ENCODE measurements at places on chromosomes 7 and 10.
A peak's percentile ranks its signal among the peaks of the same experiment; 100 is the strongest.

- no peak for DNase-seq
Measured at GRCh38 chr10:99945263-99945662, 64.5 kb downstream of the DNMBP start.

GRCh38 chr10:53580465-53580864 lies 807.9 kb upstream of the MBL2 start:
- no peak for DNase-seq

DNA sequence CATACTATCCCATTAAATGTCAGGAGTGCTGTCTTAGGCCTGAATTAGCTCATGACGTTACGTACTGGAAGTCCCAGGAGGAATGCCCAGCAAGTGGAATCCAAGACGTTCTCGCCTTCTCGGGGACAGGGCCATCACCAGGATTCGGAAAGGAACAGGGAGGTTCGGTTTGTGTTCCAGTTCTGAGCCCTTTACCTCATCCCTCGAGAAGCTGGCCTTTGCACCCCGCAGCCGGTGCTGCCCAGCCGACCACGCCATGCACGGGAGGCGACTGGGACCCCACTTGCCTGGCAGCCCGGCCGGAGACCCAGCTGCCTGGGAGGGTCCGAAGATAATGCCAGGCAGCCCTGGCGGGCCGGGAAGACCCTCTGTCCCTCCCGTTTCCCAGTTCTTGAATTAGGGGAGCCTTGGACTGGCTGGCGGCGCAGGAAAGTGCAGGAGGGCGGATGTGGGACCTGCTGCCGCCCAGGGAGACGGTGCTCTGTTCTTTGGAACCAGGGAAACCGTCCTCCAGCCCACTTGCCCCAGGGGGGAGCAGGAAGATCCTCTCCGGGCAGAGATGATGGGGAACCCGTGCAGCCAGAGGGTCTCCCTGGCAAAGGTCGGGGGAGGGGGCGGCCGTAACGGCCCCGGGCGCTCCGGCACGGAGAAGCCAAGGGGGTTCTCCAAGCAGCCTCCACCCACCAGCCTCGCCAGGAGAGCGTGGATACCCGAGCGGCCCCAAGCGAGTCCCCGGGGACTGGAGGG lies 671 bp upstream of the CHST3 start:
- no peak for DNase-seq

GRCh38 chr7:81433206-81433605 lies 336.6 kb downstream of the HGF start:
- no peak for DNase-seq

DNA sequence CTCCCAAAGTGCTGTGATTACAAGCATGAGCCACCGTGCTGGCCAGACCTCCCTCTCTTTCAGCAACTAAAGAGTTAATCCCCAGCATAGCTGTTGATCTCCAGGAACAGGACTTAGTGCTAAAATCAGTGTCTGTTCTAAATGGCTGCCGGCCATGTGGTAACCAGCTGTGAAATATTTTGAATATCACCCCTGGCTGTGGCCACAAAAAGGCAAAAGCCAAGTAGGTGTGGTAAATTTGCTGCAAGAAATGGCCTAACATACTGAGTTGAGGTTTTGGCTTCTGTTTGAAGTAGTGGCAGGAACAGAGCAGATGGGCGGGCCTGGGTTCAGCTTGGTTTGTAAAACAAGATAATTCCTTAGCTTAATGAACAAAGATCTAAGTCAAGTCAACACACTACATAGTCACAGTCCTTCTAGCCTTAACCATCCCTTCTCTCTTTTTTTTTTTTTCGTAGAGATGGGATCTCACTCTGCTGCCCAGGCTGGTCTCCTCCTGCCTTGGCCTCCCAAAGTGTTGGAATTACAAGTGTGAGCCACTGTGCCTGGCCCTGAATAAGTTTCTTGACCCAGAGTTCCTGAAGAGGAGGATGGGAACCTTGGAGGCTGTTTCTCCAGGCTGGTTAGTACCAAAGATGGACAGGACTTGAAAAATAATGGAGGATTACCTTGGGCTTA lies 22.7 kb upstream of the AGFG2 start:
- DNase-seq, result no peak

DNA sequence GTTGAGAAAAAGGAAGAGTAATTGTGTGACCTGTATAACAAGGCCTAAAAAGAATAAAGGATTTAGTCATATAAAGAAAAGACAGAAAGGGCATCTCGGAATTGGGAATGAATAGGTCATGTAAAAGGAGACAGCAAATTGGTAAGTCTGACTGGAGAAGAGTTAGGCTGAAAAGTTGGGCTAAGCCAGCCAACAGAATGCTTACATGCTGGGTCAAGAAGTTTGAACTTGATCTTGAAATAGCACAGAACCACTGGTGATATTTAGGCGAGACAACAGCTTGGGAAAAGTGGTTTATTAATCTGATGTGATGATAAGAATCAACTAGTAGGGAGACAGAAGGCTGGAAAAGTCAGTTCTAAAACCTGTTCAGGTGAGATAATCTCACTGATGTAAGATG lies 4.8 kb downstream of the IDE start:
- no peak for DNase-seq

- DNase-seq, result no peak
Measured at GRCh38 chr10:44998146-44998631, 2.5 kb upstream of the ZNF22 start.

- peak; percentile 38 for DNase-seq
Measured at GRCh38 chr7:23418046-23418445, 52.2 kb downstream of the IGF2BP3 start.

GRCh38 chr10:22998091-22998490 lies 70.2 kb downstream of the ARMC3 start:
- DNase-seq, result no peak

DNA sequence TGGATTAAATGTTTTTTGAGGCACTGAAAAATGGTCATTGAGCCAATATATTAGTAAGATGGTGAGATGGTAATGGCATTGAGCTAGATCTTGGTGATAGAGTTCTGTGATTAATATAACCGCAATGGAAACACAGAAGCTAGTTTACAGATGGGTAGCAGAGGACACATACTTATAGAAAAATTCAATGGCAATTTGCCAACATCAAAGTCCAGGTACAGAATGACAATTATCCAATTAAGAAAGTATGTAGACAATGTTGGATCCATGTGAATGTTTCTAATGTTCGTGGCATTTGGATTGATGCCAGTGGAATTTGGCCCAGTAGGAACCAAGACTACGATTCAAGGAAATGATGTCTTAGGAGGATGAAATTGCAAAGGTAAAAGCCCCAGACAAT lies 187.8 kb downstream of the GNAT3 start:
- no peak for DNase-seq

GRCh38 chr7:25643286-25643685 lies 415.0 kb upstream of the NPVF start:
- peak; percentile 51 for DNase-seq

Data from inflammatory macrophage (primary cell).